ENCODE measurements at places on chromosomes 12 and 14.
A peak's percentile ranks its signal among the peaks of the same experiment; 100 is the strongest.

DNA sequence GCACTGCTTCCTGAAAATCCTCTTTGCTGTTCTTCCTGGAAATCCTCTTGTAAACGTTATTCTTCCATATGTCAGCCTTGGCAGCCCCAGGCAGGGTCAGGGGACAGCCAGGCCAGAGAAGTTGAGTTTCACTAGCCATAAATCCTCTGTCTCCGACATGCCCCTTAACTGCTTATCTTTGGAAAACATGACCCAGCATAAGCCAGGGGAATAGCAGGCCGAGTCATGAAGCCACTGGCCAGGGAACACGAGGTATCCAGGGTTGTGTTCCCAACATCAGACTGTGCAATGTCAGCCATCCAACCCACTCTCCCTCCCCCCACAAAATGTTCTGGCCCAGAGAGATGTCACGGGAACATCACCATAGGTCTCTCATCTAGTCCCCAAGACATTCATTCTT lies 453.9 kb downstream of the MED13L start:
- DNase-seq, result no peak

GRCh38 chr12:23083267-23083666 lies 458.3 kb downstream of the ETNK1 start:
- DNase-seq, result no peak

GRCh38 chr14:56417173-56417572 lies 162.4 kb upstream of the TMEM260 start:
- no peak for DNase-seq

GRCh38 chr12:80715713-80716249 lies 931 bp upstream of the MYF5 start:
- no peak for DNase-seq

- DNase-seq, result no peak
These were observed 164.2 kb upstream of the SOX5 start for GRCh38 chr12:24113701-24114100.

DNA sequence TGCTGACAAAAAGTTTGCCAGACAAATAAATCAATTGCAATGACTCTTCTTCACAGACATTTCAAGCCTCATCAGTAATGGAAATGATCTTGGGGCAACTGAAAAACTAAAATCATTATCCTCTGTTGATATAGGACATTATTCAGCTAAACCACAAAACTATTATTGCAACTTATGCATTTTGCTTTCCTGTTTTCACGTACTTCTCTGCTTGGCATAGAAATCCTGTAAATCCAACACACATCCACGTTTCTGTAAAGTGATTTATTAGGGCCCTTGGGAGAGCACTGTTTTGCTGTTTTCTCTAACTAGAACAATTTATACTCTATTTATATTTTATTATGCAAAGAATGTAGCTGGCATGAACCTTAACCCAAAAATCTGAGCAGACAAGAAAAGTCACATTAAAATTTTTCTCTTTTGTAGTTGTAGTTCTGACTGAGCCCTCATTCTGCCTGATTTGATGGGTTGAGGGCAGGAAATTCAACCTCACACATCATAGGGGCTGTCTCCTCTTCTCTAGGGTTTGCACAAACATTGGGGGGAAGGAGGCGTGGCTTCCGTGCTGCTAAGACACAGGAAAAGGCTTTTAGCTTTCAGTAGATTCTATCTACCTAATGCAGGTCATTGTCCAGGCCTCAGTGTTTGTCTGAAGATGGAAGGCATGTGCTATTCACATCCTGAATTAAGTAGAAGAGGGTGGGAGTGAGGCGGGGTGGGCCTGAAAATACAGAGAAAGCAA lies 11.5 kb upstream of the NUP107 start:
- no peak for DNase-seq

DNA sequence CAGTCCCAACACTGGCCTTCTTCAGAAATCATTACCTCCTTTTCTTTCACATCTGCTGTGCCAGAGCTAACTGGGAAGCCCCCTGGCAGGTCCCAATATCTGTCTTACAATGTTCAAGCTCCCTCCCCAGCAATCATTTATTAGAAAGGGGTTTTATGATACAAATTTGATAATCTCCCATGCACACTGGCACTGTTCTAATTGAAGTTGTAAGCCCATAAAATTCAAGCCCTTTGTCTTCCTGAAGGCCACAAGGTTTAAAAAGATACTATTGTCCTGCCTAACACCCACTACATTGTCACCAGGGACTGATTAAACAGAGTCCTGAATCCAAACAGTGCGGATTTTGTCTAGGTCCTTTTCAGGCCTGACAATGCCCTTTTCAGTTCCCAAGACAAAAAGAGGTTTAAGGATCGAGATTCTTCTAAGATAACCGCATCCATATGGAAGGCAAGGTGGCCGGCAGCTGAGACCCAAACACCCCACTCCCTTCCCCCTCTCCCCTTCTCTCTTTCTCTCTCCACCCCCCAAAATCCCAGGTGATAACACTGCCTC lies 3.3 kb downstream of the NKX2-8 start:
- no peak for DNase-seq

DNA sequence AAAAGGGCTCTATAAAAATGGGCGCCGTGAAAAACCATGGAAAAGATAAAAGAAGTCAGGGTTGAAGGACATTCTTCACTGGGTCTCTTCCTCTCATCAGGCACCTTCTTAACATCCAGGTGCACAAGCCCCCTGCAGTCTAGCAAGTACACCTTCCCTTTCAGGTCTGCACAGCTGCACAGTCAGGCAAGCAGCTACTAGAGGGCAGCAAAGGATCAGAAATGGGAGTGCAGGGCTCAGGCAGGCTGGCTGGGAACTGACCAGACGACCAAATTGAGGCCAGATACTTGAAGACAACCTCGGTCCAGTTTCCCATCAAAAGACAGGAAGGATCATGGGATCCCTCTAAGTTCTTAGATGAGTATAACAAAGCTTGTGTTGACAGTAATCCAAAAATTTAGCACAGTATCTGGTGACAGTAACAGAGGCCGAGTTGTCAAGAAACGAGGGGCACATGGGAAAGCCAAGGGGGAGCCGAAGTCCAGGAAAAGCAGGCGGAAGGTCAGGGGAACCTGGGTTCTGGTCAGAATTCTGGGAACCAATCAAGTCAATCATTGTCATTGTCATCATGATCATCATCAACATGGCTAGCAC lies 10.1 kb upstream of the GRIP1 start:
- peak; percentile 60 for DNase-seq

GRCh38 chr12:120292411-120292660 lies 633 bp upstream of the RNU4-2 start:
- DNase-seq, result no peak

DNA sequence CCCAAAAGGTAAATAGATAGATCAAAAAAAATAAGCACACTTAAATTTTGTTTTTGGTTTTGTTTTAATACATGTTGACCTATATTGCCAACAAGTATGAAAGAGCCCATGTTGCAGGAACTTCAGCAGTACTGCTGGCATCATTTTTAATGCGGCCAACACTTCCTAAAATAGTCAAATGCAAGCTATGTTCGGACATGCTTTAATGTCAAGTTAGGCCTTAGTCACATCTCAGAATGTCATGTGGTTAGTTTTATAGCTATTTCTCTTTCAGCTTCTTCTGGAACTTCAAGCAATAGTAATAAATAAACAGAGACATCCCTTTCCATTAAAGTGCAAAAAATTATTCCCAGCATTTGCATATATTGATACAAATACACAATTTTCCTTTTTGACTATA lies 153.4 kb downstream of the PIK3C2G start:
- no peak for DNase-seq

GRCh38 chr12:46524778-46525177 lies 152.2 kb upstream of the SLC38A2 start:
- DNase-seq, result no peak

- DNase-seq, result no peak
These were observed 196.9 kb downstream of the GRIN2B start for GRCh38 chr12:13784504-13784903.

DNA sequence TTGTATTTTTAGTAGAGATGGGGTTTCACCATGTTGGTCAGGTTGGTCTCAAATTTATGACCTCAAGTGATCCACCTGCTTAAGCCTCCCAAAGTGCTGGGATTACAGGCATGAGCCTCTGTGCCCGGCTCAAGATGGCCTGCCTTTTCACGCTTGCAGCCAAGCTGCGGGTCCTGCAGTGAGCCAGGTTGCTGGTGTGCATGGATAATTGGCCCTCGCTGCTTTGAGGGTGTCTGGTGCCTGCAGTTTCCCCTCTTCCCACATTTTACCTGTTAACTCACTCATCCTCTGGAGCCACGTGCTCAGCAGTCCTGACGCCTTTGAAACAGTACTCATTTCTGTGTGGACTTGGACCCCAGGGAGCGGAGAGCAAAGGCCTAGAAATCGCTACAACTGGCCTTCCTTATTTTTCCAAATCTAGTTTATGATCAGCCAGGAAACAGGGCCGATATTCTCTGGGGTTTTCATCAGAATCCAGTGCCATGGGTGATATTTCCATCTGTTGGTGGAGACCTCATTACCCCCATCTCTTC lies 42.2 kb downstream of the TPCN1 start:
- DNase-seq, result no peak

DNA sequence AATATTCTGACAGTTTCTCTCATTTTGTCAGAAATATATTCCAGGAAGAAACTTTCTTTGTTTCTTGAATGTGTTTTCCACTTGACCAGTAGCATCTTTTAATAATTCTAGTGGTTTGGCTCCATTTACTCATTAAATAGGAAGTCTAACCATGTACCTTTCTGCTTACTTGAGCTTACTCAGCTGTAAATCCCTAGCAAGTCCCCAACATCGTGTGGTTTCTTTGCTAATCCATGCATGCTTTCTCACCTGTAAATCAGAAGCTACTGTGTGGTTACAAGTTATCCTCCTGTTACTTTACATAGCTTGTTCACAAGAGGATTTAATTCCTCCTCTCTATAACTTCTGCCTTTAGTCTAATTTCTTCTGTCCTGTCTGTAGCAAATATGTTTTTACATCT lies 227.7 kb downstream of the FSCB start:
- DNase-seq, result no peak

- DNase-seq, result peak; percentile 29
These were observed 6.7 kb downstream of the CDKN1B start for GRCh38 chr12:12723681-12724420.

DNA sequence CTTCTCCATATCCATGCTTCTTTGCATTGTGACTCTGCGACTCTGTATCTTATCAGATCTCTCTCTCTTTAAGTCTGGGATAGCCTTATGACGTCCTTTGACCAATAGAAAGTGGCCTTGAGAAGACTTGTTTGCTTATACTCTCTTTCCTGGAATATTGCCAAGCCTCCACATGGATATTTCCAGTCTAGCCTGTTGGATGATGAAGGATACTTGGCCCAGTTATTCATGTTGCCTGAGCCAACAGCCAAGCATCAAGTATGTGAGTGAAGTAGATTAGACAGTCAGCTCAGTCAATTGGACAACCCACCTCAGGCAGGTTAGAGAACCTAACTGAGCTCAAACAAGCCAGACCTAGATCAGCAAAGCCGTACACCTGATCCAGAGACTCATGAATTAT lies 864.2 kb upstream of the MGAT4C start:
- DNase-seq, result no peak

DNA sequence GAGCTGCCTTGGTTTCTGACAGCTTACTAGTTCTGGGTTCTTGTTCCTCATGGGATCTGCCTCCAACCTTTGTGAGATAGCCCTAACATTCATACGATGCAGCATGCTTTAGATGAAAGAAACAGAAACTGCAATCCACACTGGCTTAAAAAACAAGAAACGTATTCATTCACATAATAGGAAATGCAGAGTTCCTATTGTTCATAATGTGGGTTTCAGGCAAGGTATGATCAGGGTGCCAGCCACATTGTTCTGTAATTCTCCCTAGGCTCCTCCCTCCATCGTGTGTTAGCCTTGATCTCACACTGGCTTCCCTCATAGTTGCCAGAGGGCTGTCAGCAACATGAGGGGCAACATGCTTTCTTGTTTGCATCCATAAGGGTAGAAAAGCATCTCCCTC lies 2.7 kb upstream of the CCDC63 start:
- DNase-seq, result no peak

- DNase-seq, result no peak
These were observed 384 bp upstream of the SMUG1 start for GRCh38 chr12:54189198-54189539.

DNA sequence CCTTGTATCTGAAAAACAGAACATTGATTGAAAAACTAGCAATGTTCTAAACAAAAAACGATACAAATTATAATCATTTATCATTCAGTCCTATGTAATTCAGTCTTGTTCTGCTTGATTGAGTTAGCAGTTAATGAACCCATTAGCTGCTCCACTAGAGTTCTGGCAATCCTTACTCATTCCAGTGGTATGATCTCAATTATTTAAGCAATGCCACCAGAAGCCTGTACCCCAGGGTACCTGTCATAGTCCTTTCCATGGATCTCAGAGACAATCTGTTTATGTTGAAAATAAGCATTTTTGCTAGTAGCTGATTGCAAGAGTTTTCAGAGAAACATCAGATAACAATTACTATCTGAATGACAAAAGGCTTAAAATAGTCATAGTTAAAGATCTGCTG lies 115.9 kb downstream of the UNC79 start:
- no peak for DNase-seq

GRCh38 chr12:45863332-45863731 lies 127.0 kb downstream of the SCAF11 start:
- no peak for DNase-seq

DNA sequence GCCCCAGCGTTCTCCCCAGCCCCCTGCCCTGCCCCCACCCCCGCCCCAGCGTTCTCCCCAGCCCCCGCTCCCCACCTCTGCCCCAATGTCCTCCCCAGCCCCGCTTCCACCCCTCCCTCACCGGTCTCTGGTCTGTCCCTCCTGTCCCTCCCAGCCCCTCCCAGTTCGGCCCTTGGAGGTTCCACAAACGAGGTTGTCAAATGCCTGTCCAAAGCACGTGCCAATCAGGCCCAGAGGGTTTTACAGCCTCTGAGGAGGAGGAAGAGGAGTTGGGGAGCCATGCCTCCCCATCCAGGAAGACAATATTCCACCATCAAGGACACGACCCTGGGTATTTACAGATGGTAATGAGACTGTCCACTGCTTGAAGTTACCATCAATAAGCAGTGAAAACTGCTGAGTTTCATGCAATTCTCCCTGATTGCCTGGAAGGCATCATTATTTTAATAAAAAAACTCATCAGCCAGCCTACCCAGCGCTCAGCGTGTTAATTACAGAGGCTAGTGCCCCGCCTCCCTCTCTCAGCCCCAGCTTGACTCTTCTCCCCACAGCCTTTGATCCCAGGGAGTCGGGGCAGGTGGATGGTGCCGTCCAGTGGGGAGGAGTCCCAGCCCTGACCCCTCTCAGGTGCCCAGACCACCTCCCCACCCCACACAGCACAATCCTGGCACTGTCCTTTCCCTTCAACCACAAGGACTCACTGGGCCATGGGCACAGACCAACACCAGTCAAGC lies 30.6 kb upstream of the C14orf180 start:
- no peak for DNase-seq

- DNase-seq, result no peak
These were observed 423.9 kb downstream of the SOX5 start for GRCh38 chr12:23525450-23526072.
